Esophagus squamous epithelium (tissue), 5 donors: ENCODE measurements at places on chromosomes 6 and 20. TPM values are rescaled to one million over a fixed set of nuclear protein-coding genes. Genes with fewer than 3 reads are reported as not detected.

GRCh38 chr20:32538526-32538939, 46.6 kb downstream of the NOL4L start:
- peak overlapping the region; percentile 8 for H3K4me3 ChIP-seq
- peaks cover 23% of the 10 kb centered on the region for H3K4me1 ChIP-seq
- DNase-seq, result no peak
- H3K36me3 ChIP-seq, result no peaks in the 10 kb centered on the region
- peak overlapping the region; percentile 71 for H3K27ac ChIP-seq
- no peaks in the 10 kb centered on the region for H3K27me3 ChIP-seq

DNA sequence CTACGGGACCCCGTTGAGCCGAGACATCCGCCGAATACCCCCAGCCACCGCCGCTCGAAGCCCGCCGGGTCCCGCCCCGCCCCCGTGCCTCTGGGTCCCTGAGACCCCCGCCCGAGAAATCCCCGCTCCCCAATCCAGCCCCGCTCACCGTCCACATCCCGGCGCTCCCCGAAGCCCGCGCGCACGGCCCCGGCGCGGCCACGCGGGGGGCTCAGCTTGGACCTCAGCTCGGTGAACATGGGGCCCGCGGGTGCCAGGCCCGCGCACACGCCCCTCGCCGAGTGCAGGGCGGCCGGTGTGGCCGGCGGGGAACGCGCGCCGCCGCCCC, 249 bp downstream of the SAMD10 start:
- H3K27ac ChIP-seq, result peak overlapping the region; percentile 89
- DNase-seq, result no peak
- H3K4me3 ChIP-seq, result peak overlapping the region; percentile 44

DNA sequence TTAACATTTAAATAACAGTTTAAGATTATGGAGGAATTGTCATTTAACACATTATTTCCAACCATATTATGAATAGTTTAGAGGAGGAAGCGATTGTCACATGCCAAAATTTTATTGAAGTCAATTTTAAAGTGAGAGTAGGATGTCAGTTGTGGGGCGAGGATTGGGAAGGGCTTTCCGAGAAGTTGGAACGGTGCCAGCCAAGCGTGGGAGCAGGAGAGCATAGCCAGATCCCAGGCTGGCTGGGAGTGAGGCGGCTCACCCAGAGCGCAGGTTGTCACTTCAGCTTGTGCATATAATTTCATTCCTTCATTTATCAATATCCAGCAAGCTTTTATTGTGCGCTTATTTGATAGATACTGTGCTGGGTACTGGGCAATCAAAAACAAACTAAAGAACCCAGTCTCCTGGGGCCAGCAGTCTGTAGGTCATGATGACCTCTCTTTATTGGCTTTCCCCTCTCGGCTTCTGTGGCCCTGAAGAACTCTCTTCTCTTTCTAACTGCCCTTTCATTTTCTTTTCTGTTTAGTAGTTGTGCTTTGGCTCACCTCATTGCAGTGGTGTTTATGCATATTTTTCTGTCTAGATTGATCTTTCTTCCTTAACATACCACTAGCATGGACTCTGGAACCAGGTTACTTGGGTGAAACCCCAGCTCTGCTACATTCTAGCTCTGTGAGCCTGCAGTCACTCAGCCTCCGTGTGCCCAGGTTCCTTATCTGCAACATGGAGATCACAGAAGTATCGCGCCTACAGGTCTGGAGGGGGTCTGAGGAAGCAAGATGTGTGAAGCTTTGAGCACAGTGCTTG, 6.4 kb downstream of the CEP43 start:
- H3K4me1 ChIP-seq, result no peaks in the 10 kb centered on the region
- no peaks in the 10 kb centered on the region for H3K27me3 ChIP-seq
- H3K4me3 ChIP-seq, result no peak overlapping the region
- DNase-seq, result no peak

DNA sequence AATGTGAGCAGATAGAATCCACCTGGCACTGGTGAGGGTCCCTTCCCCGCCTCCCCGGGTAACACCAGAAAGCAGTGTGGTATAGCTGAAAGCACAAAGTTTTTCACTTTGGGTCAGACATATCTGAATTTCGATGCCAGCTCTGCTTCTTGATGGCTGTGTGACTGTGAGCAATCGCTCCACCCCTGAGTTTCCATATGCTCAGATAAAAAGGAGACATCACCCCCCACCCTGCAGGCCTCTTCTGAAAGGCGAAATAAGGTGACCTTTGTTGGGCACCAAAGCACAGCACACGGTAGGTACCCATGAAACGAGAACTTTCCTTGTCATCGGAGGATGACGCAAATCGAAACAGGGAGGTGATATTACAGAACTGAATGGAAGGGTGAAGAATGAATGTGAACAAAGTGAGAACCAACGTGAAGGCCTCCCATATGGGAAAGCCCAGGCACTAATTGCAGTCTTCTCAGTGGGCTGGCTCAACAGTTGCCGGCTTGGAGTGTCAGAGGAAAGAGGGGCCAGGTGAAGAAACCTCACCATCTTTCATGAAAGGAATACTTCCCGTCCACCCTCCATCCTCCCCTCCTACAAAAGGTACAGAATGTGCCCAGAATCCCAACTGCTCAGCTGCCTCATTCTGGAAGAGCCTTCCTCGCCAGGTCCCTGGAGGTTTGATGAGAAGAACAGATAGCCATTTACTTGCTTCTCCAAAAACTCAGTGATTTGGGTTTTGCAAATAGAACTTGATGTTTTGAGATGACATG, 61.8 kb downstream of the NFATC2 start:
- DNase-seq, result no peak
- no peak overlapping the region for H3K27ac ChIP-seq
- no peaks in the 10 kb centered on the region for H3K27me3 ChIP-seq
- peaks cover 9% of the 10 kb centered on the region for H3K4me1 ChIP-seq

DNA sequence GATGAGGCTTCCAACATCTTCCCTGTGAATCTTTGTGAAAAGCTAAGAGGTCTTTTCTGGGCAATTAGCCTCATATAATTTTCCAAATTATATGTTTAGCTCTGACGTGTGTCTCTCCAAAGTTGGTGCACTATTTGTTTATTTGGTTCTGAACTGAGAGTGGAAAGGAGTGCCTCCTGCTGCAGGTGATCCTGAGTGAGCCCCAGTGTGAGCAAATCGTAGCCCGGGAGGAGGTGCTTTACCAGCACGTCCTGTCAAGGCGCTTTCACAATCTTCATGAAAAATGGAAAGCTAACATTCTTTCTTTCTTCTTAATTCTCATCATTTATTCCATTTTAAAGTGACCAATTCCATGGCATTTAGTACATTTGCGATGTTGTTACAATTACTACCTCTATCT, 231.9 kb downstream of the BMP2 start:
- no peaks in the 10 kb centered on the region for H3K36me3 ChIP-seq
- H3K27me3 ChIP-seq, result no peaks in the 10 kb centered on the region
- no peak overlapping the region for H3K4me3 ChIP-seq
- no peak for DNase-seq
- H3K27ac ChIP-seq, result no peak overlapping the region

DNA sequence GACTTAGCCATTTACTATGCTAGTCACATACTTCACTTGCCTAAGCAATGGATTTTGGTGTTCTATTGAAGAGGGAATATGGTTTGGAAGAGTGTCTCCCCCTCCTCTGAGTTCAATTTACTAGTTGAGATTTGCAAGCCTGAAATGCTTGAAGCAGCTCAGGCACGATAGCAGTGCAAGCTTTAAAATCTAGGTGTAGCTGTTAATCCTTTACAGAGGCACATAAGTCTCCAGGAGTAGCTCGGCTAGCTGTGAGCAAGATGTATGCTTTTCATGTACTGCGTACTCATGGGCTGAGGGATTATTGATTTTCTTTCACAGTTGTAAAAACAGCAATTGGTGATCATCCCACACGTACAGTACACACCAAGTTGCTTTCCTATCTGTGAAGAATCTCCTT, 726 bp downstream of the FLRT3 start:
- DNase-seq, result no peak
- H3K27me3 ChIP-seq, result no peaks in the 10 kb centered on the region

DNA sequence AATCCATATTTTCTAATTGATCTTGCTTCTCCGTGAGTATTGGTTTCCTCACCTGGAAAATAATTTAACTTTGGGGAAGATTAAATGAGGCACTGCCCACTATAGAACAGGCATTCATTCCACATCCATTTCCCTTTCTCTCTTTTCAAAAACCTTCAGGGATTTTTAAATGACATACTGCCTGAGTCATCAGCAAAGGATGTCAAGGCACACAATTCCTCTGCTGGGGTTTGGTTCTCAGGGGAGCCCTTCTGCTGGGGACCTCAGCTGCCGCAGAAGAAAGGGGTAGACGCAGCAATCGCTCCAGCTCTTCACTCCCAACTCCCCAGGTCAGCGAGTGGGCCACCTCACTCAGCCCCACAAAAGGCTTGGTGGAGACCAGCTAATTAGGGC, 90.7 kb upstream of the BACH2 start:
- H3K4me3 ChIP-seq, result no peak overlapping the region
- H3K4me1 ChIP-seq, result no peaks in the 10 kb centered on the region
- no peaks in the 10 kb centered on the region for H3K27me3 ChIP-seq
- no peak for DNase-seq

DNA sequence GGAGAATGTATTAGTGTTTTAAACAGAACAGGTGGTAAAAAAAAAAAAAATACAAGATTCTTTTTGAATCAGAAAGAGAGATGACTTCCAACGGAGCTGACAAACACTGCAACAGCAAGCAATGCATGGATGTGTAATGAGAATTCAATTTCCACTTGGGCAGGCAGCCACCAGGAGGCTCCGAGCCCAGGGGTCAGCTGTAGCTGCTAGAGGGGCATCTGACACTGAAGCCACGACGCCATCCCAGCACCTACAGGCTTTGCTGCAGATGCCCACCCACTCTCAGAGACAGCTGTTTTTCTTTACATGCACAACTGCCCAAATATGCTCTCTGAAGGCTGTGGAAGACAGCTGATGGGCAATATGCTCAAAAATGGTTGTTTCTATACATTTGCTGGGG, 75.4 kb downstream of the ELOVL5 start:
- peaks cover 4% of the 10 kb centered on the region for H3K36me3 ChIP-seq
- no peaks in the 10 kb centered on the region for H3K27me3 ChIP-seq
- no peak for DNase-seq
- no peak overlapping the region for H3K27ac ChIP-seq
- H3K4me1 ChIP-seq, result no peaks in the 10 kb centered on the region
- H3K4me3 ChIP-seq, result no peak overlapping the region

DNA sequence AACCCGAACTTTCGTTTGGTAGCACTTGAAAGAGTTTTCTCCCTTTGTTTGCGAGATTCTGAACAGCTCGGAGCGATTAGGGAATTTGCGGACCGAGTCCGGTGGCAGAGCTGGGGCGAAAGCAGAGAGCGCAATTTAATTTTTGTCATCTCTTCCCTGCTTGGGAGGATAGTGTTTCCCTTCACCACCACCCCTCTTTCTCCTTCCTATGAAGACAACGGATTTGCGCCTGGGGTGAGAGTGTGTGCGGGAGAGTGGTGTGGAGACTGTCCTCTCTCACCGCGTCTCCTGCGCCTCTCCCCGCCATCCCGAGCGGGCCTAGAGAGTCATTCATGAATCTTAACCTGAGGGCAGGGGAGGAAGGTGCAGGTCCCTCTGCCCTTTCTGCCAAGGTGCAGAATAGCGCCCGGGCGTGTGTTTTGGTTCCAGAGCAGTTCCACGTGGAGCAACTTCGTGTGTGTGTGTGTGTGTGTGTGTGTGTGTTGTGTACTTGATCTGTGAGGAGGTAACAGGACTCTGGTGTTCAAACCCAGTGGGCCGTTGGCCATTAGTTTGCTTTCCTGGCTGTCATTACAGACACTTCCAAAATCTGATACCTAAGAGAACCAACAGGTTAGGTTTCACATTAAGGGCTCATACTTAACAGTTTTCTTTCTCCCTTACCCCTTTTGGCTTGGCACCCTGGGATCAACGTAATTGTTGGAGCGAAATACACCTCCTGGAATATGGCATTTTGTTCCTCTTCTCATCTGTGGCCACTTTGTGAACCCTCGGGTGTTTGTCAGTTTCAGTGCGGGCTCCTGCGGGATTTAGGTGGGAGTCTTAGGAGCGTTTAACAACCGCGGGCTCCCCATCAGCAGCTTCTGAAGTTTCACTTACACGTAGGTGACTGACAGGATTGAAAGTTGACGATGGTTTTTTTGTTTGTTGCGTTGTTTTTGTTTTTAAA, 1.8 kb downstream of the EYA4 start:
- DNase-seq, result no peak
- peak overlapping the region; percentile 13 for H3K27ac ChIP-seq
- H3K27me3 ChIP-seq, result peaks cover 6% of the 10 kb centered on the region
- H3K36me3 ChIP-seq, result no peaks in the 10 kb centered on the region
- peaks cover 30% of the 10 kb centered on the region for H3K4me1 ChIP-seq

DNA sequence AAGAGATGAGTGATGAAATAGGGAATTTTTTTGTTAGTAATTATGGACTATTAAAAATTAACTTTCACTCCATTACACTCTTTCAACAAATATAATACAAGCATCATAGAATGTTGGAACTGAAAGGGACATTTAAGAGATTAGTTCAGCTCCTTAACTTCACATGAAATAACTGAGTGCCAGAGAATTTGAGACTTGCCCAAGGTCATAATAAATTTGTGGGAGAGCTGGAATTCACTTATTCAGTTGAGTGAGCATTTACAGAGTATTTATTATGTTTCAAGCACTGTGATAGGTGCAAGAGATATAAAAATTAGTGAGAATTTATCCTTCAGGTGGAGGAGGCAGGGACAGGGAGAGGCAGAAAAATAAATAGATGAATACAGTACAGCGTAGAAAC, 154.6 kb downstream of the KCNQ5 start:
- H3K36me3 ChIP-seq, result no peaks in the 10 kb centered on the region
- no peak overlapping the region for H3K4me3 ChIP-seq
- no peak overlapping the region for H3K27ac ChIP-seq
- no peaks in the 10 kb centered on the region for H3K27me3 ChIP-seq

- H3K27me3 ChIP-seq, result no peaks in the 10 kb centered on the region
- H3K4me3 ChIP-seq, result no peak overlapping the region
- H3K27ac ChIP-seq, result no peak overlapping the region
- no peaks in the 10 kb centered on the region for H3K4me1 ChIP-seq
- H3K36me3 ChIP-seq, result no peaks in the 10 kb centered on the region
- no peak for DNase-seq
Observed at GRCh38 chr6:93889713-93890112, 470.4 kb upstream of the EPHA7 start.

- H3K36me3 ChIP-seq, result no peaks in the 10 kb centered on the region
- no peak overlapping the region for H3K4me3 ChIP-seq
- H3K27ac ChIP-seq, result no peak overlapping the region
- no peaks in the 10 kb centered on the region for H3K27me3 ChIP-seq
- no peaks in the 10 kb centered on the region for H3K4me1 ChIP-seq
Observed at GRCh38 chr6:14283600-14284235, 166.1 kb downstream of the CD83 start.

- no peak overlapping the region for H3K27ac ChIP-seq
- H3K4me3 ChIP-seq, result no peak overlapping the region
- no peaks in the 10 kb centered on the region for H3K4me1 ChIP-seq
- no peak for DNase-seq
Observed at GRCh38 chr6:149007846-149008245, 261.0 kb downstream of the UST start.

GRCh38 chr20:40958598-40958997, 70.0 kb upstream of the TOP1 start:
- no peaks in the 10 kb centered on the region for H3K27me3 ChIP-seq
- H3K27ac ChIP-seq, result no peak overlapping the region
- no peaks in the 10 kb centered on the region for H3K36me3 ChIP-seq
- H3K4me3 ChIP-seq, result no peak overlapping the region
- DNase-seq, result no peak
- H3K4me1 ChIP-seq, result peaks cover 9% of the 10 kb centered on the region

Gene CD24
- total RNA-seq, result 1,390 TPM

Gene CTCFL
- 0.19 TPM for total RNA-seq

Gene TBXT
- not detected for total RNA-seq

Gene HLA-DOB
- 0.34 TPM for total RNA-seq

Gene MUC22
- 6.1 TPM for total RNA-seq

Gene PSORS1C1
- 1.3 TPM for total RNA-seq
